ENCODE measurements at places on chromosomes 12 and 14. TPM values are rescaled to one million over a fixed set of nuclear protein-coding genes. Genes with fewer than 3 reads are reported as not detected.

CLEC4C gene
- total RNA-seq = not detected

DNA sequence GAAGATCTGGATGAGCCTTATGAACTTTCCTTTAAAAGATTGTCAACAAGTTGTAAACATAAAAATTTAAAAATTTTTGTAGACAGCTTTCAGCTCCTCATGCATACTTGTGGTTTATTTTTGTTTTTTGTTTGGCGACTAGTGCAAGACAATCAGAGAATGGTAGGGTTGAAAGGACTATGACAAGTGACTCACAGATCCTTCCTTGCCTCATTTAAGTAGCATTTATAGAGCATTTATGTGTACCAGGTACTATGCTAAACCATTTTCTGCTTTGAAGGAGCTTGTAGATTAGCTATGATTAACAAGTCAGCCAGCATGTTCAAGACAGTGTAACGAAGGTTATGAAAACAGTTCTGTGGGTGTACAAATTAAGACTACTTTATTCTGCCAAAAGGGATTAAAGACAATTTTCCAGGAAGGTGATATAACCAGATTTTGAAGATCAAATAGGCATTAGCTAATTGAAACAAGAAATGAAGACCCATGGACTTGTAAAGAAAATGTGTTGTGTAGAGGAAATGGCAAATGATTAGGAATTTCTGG is 122.0 kb downstream of the PCNX1 start:
- ATAC-seq = no peak

- no peak for ATAC-seq
These were observed 279.7 kb upstream of the AMIGO2 start for GRCh38 chr12:47359310-47360092.

ACRBP gene
- total RNA-seq = not detected

DNA sequence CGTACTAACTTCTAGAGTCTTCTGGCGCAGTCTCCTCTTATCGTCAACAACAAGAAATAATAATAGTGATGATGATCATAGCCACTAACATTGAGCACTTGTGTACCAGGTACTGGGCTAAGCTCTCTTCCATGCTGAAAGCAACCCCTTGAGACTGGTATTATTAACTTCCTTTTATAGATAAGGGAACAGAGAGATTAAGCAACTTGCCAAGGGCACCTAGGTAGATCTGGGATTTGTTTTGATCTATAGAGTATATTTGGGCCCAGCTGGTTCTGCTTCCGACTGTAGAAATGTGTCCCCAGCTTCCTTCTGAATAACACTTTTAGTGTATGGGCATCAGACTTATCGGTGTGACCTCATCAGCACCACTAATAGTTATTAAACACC is 1.1 kb upstream of the ZNF219 start:
- no peak for ATAC-seq

DNA sequence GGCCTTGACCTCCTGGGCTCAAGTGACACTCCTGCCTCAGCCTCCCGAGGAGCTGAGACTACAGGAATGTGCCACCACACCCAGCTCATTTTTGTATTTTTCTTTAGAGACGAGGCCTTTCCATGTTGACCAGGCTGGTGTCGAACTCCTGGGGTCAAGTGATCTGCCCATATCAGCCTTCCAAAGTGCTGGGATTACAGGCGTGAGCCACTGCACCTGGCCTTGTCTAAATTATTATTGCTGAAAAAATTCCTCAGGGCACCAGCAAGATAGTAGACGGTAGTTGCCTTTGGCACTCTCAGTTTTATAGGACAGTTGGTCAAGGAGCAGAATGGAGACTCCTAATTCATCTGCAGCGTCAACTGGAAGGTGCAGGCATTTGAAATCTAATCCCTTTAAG is 2.5 kb upstream of the AICDA start:
- ATAC-seq = no peak

DNA sequence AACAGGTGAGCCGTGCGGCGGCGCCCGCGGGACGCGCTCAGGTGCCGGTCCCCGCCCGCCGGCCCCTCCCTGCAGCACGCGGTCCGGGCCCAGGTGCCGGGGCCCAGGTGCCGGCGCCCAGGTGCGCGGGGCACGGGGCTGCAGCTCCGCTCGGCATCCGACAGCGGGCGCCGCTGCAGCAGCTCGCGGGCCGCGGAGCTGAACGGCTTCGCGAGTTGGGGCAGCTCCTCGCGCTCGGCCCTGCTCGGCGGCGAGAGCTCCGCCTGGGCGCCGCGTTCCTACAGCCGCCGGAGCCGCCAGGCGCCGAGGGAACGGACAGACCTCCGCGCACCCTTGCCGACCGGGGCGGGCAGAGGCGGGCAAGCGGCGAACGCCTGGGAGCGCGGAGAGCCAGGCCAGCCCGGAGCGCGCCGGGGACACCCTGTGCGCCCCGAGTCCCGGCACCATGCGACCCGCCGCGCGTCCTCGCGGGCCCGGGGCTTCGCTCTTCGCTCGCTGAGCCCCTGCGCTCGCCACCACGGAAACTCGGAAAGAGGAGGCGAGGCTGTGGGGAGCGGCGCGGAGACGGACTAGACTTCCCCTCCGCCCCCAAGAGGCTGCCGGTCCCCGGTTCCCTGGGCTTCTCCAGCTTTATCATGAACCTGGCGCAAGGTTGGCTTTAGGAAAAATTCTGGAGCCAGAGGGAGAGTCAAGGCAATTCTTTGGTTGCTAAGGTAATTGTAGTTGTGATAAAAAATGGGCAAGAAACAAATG is at the start of gene RGS6:
TSS of gene RGS6 (plus strand) at position 201 of the 753 bp plus-strand sequence.
- peak; percentile 89 for ATAC-seq

- ATAC-seq = no peak
These were observed 282.1 kb upstream of the GRIP1 start for GRCh38 chr12:66960704-66961690.

GRCh38 chr12:131152587-131152986 is 198.9 kb downstream of the ADGRD1 start:
- ATAC-seq = no peak

DNA sequence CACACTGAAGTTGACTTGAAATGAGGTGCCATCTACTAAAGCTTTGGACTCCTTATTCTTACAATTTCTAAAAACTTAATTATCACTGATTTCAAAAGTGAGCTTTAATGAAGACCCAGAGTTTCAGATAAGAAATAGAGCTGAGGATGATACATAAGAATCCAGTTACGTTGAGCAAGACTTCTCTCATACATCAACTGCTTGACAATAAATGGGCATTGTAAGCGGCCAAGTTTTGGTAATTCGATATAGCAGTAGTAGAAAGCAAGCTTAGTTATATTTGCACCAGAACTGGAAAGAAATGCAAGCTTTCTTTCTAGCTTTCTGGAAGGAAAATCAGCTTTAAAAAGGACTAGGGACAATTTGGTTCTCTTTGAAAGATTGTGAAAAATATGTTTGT is 1359.6 kb downstream of the FSCB start:
- ATAC-seq = no peak

GRCh38 chr12:45473636-45474035 is 255.9 kb upstream of the ARID2 start:
- ATAC-seq = no peak

HSPB8 gene
- 71.7 TPM for total RNA-seq

GRCh38 chr12:82839796-82840195 is 153.1 kb downstream of the TMTC2 start:
- ATAC-seq = no peak

GRCh38 chr12:16857456-16857923 is 251.5 kb upstream of the LMO3 start:
- ATAC-seq = no peak
